NCI-H1092 (cell line): ENCODE measurements at places on chromosomes 12 and 14.

GRCh38 chr14:85445151-85445795 is 84.7 kb upstream of the FLRT2 start:
- DNase-seq: no peak

DNA sequence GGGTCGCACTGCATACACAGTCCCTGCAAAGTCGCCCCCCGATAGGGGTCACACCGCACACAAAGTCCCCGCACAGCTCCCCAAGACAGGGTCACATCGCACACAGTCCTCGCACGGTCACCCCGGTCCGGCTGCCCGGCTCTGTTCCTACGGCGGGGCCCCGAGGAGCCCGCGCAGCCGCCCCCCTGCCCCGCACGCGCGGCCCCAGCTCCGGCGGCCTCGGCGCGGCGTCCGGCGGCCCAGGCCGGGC is 300 bp downstream of the SSH1 start:
- no peak for DNase-seq

DNA sequence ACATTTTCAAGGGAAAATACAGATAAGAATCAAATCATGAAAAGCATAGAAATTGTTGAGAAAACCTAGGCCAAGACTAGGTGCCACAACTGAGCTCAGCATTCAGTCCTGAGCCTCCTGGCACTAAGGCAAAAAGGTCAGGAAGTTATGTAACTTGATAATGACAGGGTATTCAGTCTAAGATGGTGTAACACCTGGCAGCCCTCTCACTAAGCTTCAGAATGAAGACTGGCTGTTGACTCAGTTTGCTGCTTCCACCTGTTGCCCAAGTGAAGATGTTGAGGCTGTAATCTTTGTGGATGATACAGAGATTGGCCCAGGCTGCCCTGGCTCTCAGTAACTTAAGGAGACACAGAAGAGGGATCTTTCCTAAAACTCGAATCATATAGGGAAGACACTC is 19.6 kb downstream of the PROX2 start:
- no peak for DNase-seq

DNA sequence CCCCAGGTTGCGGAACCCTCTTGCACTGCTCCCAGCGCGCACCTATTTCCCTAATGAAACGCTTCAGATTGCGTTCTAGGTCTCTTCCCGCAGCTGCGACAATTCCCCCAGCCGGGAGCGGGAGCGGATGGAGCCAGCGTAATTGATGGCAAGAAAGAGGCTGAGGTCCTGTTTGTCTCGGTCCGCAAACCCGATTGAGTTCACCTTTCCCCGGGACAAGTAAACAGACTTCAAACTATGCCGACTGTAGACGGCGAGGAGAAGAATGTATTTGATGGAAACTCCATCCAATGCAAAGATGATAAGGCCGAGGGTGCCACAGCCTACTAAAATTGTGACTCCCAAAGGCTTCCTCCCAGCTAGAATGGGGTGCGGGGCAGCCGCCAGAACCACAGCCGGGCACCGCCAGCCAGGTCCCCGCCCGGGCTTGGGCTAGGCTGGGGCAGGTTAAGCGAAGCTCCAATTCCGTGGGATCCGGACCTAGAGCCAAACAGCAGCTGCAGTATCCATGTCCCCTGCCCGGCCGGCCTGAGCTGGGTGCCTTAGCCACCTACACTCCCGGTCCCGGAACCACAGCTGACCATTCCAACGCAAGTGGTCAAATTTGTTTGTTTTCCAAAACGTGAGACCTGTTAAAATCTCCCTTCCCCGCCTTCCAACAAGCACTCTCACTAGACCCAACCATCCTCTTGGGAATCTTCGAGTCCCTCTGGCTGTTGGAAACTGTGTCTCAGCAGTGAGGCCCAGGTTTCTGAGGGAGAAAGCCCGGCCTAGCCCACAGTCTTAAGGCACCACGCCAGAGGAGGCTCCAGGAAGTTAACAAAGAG is 5.5 kb downstream of the NKX2-1 start:
- peak; percentile 78 for DNase-seq

GRCh38 chr14:38233218-38233617 is 22.7 kb downstream of the CLEC14A start:
- no peak for DNase-seq

GRCh38 chr14:80378084-80378690 is 166.9 kb upstream of the DIO2 start:
- DNase-seq: no peak

DNA sequence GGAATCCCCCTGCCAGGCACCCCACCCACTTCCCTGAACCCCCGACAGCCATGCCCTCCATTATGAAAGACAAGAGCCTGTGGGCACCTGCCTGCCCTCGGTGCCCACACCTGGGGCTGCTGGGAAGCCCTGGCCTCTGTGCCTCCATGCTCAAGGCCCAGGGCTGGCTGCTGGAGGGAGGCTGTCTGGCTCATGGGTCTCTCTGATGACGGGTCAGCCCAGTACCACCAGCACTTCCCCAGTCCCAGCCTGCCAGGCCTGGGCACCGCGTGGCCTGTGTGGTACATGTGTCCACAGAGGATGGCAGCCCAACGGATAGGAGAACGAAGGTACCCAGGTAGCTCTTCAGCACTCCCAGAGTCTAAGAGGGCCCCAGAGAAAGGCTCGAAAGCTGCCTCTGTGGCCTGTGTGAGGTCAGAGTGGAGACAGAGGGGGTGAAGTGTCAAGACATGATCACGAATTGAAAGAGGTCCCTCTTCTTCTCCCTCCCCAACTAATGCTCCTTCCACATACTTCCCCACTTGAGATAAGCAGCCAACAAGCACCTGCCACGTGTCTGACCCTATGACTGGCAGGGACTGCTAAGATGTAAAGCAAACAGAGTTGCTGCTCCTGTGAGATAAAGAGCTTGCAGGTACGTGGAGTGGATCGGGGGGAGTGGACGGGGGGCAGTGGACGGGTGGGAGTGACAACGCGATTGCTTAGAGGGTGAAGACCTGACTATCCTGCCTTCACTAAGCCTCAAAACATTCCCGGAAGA is 21.2 kb downstream of the FBLN5 start:
- DNase-seq: no peak

GRCh38 chr14:87111741-87112140 is 881.2 kb downstream of the GALC start:
- DNase-seq: no peak

GRCh38 chr12:101181776-101182175 is 28.3 kb downstream of the SLC5A8 start:
- DNase-seq: no peak

GRCh38 chr12:5864972-5865371 is 80.1 kb downstream of the ANO2 start:
- no peak for DNase-seq

GRCh38 chr12:117361347-117361751 is at the start of gene NOS1:
NOS1 (minus strand) TSS chr12:117361626; CDS start chr12:117331069, 30,557 bp downstream.
- DNase-seq: no peak
